A549 treated with GW870086 at 1 μM for 4 hours (cell line): ENCODE measurements at places on chromosomes 16 and 17. TPM values are rescaled to one million over a fixed set of nuclear protein-coding genes. Genes with fewer than 3 reads are reported as not detected.

Gene PROCA1
- 0.88 to 1.8 TPM (median 1.3 TPM) in 5 replicates for total RNA-seq

Gene AGRP
- not detected in 5 replicates for total RNA-seq

Gene HSPB9
- total RNA-seq = 0.08 TPM in 1 of 5 replicates, not detected in the others

Gene IRX5
- total RNA-seq = 1.4 to 2.2 TPM (median 1.9 TPM) in 5 replicates

Gene ECI1
- 47.7 to 92.0 TPM (median 91.2 TPM) in 5 replicates for total RNA-seq

Gene ATP2A3
- total RNA-seq = 3.8 to 5.4 TPM (median 4.7 TPM) in 5 replicates
